ENCODE measurements at places on chromosomes 2 and 18. TPM values are rescaled to one million over a fixed set of nuclear protein-coding genes. Genes with fewer than 3 reads are reported as not detected.

- DNase-seq = no peak
These were observed 184.8 kb upstream of the RPRM start for GRCh38 chr2:153663371-153663770.

DNA sequence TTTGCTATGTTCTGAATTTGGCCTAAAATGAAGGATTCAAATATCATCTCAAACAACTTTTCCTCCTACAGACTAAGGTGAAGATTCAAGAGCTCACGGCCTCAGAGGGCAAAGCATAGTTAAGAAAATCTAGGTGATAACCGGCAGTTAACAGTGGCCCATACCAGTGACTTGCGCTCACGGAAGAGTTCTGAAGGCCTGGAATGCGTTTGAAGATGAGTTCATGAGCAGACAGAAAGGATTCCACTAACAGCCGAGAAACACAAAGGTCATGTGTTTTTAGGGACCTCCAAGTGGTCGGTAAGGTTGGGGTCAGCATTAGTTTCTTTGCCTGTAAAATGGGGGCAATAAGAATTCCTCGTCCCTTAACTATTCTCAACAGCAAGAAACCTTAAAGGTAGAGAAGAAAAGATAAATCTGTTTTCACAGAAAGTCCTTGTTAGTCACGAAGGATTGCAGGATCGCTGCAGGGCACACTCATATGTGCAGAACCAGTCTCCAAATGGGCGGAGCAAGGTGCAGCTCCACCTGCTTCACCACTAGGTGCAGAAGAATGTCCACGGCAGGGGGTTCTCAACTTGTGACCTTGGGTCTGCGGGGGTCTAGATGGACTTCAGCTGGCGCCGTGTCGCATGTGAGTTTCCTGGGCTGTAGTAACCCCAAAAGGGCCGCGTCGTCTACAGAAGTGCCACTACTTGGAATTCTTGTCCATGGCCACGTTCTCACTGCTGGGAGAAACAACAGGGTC, 708 bp upstream of the RPIA start:
- DNase-seq = no peak

DNA sequence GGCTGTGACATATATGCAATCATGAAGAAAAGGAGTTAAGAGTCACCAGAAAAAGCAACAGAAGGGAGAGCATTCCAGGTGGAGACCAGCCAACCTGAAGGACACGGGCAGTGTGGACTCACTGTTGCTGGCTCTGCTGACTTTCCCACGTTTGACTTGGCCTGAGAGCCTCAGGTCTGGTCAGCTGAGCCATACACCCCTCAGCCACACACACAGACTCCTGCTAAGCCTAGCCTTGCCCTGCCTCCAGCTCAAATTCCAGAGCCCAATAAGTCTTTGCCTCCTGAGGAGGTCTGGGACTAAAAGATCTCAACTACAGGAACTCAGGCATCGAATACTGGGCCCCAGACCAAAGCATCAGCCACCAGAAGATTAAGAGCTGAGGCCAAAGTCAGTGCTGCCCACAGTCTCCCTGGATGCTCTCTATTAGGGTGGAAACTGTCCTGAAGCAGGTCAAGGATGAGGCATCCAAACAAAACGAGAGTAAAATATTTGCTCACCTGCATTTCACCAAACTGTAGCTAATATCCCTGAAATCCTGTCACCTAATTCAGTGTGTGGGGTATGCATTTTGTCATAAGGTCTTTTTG, 23.3 kb downstream of the CACNB4 start:
- no peak for DNase-seq

GRCh38 chr2:122643725-122644329, 888.4 kb downstream of the TSN start:
- DNase-seq = no peak

DNA sequence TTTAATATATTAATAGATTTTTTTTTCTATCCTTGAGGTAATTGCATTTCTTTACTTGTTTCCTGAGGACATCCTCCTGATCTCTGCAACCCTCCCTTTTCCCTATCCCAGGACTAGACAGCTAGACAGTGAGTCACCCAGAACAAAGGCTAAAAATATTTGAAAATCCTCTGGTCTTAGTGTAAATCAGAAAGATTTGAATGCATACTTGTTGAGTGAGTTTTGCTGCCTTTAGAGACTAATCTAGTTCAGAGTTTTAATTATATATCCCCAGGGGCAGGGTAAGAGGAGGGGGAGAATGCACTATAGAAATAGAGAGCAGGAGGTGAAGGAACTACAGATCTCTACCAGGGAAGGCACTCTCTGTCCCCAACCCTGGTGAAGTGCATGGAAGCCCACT, 202.3 kb upstream of the TCF4 start:
- DNase-seq = no peak

DNA sequence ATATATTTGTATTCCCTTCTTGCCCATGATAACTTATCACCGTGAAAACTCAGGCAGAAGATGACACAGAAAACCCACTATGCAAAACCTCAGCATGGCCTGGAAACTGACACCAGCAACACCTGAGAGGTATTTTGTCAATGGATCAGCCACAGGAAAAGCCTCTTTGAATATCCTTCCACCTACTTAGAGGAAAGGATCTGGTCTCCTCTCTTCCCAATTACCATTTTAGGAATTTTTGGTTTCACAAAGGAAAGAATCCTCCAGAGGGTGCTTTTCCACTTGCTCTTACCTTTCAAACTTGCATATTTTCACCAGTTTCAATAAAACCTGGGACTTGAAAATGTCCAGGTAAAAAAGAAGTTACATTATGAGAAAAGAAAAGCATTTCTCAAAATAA, 20.0 kb upstream of the MEIS1 start:
- DNase-seq = no peak

- DNase-seq = no peak
These were observed 39.6 kb downstream of the LHCGR start for GRCh38 chr2:48715956-48716355.

DNA sequence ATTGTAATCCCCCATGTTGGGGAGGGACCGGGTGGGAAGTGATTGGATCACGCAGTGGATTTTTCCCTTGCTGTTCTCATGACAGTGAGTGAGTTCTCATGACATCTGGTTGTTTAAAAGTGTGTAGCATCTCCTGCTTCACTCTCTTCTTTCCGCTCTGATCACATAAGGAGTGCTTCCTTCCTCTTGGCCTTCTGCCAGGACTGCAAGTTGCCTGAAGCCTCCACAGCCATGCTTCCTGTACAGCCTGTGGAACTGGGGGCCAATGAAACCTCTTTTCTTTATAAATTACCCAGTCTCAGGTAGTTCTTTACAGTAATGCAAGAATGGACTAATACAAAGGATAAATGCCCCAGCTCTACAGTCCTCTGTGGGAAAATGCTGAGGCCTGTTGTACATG, 437.5 kb upstream of the NXPH2 start:
- DNase-seq = no peak

GRCh38 chr2:71879509-71880184, 268.0 kb downstream of the CYP26B1 start:
- no peak for DNase-seq

DNA sequence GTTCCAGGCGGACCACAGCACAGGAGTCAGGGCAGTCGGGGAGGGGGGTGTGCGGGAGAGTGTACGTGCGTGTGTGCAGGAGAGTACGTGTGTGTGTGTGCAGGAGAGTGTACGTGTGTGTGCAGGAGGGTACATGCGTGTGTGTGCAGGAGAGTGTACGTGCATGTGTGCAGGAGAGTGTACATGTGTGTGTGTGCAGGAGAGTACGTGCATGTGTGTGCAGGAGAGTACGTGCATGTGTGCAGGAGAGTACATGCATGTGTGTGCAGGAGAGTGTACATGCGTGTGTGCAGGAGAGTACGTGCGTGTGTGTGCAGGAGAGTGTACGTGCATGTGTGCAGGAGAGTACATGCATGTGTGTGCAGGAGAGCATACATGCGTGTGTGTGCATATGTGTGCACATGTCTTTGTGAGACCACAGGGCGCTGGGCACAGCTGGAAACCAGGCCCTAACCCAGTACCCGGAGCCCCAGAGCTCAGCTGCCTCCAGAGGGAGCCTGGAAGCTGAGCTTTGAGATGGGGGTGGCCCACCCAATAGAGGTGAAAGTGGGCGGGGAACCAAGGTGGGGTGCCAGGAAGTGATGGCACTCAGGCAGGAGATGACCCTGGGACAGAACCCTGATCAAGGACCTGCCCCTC, 13.9 kb upstream of the KLHL30 start:
- DNase-seq = peak; percentile 67

- peak; percentile 73 for DNase-seq
These were observed 194.9 kb upstream of the TNP1 start for GRCh38 chr2:217054791-217055190.

DNA sequence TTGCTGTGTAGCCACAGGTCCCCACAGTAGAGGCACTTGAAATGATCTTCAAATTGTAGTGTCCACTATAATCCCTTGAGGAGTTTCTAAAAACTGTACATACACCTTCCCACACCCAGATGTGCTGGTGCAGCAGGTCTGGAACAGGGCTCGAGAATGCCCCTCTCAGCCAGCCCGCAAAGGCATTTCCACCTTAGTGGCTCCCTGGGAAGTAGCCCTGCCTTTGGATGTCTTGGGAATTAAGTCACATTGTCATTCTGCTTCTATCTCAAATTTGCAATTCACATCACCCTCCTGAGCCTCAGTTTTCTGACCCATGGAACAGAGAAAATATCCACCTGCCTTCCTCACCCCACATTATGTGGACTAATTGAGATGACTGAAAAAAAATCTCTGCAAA, 44.3 kb upstream of the TCF7L1 start:
- no peak for DNase-seq

DNA sequence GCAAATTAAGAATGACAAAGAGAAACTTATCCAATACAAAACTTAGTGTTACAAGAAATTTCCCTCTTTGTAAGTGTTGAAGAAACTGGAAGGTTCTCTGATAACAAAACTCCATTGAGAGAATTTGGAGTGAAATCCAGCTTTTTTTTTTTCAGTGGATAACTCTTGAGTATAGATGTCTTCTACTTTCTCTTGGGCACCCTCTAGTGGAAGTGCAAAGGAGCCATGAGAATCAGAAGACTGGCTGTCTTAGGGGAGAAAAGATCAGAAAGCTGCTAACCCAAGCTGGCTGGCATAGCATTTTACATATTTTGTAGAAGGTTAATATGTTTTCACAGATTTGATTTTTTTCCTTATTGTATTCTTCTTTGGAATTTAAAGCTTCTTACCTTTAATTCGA, 138.8 kb upstream of the SATB2 start:
- DNase-seq = no peak

GRCh38 chr2:203867561-203868200, at the start of gene CTLA4:
CTLA4 (plus strand) TSS chr2:203867771; CDS start chr2:203867943, 172 bp downstream.
- no peak for DNase-seq

- peak; percentile 70 for DNase-seq
These were observed 591 bp upstream of the LDLRAD4 start for GRCh38 chr18:13217971-13218367.

DNA sequence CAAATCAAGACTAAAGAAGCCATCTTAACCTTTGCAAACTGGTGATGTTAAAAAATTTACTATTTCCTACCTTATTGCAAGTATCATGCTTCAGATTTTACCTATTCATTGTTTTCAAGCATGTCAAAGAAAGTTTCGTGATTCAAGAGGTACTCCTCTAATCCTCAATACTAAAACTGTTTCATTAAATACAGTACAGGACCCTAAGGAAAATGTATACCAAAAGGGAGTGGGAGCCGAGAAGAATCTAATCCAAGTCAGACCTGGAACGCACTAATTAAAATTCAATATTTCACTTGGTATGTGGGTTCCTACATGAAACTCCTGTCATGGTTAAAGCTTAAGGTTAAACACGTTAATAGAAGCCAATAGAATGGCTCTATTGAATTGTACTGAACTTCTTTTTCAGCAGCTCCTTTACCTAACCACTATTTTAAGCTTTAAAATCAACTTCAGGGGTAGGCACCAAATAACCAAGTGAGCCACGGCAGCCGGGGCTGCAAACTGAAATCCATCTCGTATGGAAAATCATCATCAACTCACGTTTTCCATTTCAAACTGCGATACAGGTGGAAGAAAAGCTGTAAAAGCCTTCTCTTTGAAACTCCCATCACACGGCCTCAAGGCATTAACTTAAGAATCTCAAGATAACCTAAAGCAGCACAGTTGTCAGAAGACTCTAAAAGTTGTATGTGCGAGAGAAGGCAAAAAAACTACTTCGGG, 188.8 kb downstream of the ZEB2 start:
- DNase-seq = no peak

GRCh38 chr2:134712736-134713135, 6.1 kb downstream of the TMEM163 start:
- DNase-seq = no peak

DNA sequence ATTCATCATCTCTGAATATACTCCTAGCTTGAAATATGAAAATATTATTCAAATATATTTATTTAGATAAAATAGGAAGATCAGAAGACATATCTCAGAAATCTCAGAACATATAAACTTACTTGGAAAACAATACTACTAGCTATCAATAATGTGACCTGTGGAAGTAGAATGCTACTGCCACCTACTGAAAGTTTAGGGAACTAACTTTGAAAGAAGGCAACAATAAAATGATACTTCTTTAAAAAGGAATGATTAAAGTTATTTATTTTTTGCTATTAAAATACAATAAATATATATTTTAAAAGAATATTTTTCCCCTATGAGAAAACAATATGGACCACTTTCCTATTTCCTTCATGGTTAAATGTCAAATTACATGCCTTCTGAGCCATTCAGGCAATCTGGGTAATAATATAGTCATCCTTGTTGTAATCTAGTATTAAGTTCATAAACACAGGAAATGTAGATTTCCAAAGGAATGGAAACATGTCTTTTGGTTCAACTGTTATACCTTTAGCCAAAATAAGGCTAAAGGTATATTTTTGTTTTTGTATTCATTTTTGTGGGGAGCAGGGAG, 26.0 kb downstream of the ACADL start:
- no peak for DNase-seq

The CHAC2 gene
- total RNA-seq = 1.3 TPM

The INHBB gene
- 19.3 TPM for total RNA-seq

The MAP2 gene
- total RNA-seq = 19.6 TPM

The CROCC2 gene
- 0.13 TPM for total RNA-seq

The ACADL gene
- 32.8 TPM for total RNA-seq

The MORN2 gene
- 7.9 TPM for total RNA-seq

The LYPD6B gene
- total RNA-seq = not detected

The ALLC gene
- not detected for total RNA-seq

The FLACC1 gene
- total RNA-seq = 6.7 TPM

The CD226 gene
- 3.2 TPM for total RNA-seq

The DSC3 gene
- 0.58 TPM for total RNA-seq

The UGT1A10 gene
- total RNA-seq = not detected

The RESP18 gene
- not detected for total RNA-seq

The REG3G gene
- 0.96 TPM for total RNA-seq

The LRRC30 gene
- not detected for total RNA-seq
